ENCODE measurements at places on chromosomes 3 and 15.

DNA sequence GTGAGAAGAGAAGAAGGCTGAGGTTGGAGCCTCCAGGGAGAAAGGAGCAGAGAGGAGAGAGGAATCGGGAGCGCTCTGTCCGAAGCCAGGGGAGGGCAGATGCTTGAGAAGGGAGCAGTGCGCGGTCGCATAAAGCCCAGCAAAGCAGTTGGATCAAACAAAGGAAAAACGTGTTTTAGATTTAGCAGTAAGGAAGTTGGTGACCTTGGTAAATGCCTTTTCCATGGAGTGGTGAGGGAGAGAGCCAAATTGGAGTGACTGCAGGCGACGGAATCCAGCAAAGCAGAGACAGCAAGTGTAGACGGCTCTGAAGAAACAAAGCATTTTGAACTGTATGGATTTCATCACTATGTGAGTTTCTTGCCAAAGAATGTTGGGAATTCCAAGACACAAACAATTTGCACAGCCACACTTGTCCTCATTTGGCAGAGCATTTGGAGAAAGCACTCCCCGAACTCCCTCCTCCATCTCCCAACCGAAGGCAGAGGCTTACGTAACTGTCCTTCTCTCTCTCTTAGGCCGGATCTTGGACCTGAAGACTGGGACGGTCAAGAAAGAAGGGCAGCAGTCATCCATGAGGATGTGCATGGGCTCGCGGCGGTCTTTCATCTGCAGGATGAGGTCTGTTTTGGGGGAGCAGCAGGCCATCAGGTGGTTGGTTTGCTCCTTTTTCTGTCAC lies 103.6 kb downstream of the ARNT2 start:
- DNase-seq, result no peak

- no peak for DNase-seq
These were observed 8.5 kb downstream of the TBC1D2B start for GRCh38 chr15:78069052-78069414.

- DNase-seq, result no peak
These were observed 15.2 kb downstream of the C3orf22 start for GRCh38 chr3:126543457-126544061.

- DNase-seq, result no peak
These were observed 627 bp downstream of the DUSP7 start for GRCh38 chr3:52055537-52056351.

GRCh38 chr3:104040896-104041295 lies 1325.8 kb upstream of the ALCAM start:
- no peak for DNase-seq

- no peak for DNase-seq
These were observed 27.5 kb downstream of the HERC1 start for GRCh38 chr15:63805993-63806980.

GRCh38 chr3:15439476-15439875 lies 12.1 kb downstream of the EAF1 start:
- no peak for DNase-seq

- DNase-seq, result no peak
These were observed 831.1 kb upstream of the NR2F2 start for GRCh38 chr15:95499397-95499796.

- no peak for DNase-seq
These were observed 51.5 kb upstream of the CFAP20DC start for GRCh38 chr3:59101231-59101736.

GRCh38 chr3:185555101-185555501 lies 2.7 kb upstream of the LIPH start:
- no peak for DNase-seq

DNA sequence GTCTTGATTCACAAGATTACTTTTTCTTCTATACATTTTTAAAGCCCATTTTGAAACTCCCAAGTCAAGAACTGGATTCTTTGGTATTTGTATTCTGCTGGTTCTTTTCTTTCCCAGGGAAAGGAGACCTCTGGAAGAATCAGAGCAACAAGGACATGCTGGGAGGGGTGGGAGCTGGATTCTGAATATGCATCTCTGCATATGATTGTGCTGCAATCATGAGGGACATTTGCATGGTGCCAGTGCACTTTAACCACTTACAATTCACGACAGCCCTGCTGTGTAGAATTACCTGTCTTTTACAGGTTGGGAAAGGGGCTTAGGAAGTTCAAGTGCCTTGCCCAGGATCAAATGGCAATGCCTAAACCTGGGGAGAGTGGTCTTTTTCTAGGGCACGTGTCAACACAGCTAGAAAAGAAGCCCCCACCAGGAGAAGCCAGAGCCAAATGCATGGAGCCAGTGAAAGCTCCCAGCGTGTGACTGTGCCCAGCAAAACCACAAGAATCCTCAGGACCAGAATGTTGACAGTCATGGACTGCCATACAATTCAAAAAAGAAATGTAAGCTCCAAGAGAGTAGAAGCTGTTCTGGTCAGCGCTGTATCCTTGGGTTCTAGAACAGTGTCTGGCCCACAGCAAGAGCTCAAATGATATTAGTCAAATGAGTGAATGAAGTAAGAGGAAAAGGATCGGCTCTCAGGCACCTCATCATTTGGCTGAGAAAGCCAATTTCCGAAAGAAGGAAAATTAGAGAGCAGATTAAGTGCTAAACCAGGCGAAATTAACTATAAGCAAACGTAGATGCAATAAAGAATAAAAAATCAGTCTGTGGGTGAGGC lies 84.5 kb upstream of the MEF2A start:
- no peak for DNase-seq

DNA sequence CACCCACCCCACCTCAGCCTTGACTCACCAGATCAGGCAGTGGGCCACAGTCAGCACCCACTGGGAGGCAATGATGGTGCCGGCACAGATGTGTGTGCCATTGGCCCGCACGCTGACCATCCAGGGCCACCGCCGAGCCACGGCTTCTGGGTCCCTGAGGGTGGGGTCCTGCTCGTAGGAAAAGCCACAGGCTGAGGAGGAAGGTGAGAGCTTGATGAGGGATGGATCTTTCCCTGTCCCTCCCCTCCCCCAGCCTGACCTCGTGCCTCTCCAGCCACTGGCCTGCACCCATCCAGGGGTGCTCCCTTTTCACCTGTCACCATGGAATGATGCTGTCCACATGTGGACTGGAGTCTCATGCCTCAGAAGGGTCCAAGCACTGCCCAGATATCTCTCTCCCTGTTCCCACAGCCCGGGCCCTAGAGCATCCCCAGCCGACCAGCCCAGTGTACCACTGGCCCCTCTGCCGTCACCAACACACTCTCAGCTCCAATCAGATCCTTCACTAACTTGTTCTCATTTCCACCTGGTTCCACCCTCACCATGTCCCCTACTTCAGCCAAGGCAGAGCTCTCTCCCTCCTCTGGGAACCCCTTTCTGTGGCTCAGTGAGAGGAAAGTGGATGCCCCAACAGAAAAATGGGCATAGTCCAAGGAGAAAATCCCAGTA lies 2.0 kb downstream of the PRSS50 start:
- DNase-seq, result no peak

DNA sequence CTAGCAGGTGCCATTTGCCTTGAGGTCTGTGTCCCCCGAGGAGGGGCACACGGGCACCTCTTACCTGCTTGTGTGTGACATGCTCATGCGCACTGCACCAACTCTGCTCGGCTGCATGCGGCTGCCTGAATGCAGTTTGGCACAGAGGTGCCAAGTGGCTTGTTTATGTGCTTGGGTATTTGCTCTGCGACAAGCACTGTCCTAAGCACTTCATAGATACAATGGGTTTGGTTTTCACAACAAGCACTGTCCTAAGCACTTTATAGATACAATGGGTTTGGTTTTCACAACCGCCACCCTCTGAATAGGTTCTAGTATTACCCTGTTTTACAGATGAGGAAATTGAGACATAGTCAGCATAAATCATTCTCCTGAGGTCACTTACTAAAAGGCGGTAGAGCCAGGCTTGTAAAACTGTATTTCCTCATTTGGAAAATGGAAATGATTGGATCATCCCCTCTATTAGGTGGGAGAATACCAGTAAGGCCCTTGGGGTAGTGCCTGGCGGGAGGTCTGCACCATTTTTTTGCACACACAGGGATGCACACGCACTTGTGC lies 487 bp downstream of the ITIH4 start:
- DNase-seq, result no peak

GRCh38 chr3:169940470-169941181 lies 26.0 kb upstream of the SEC62 start:
- DNase-seq, result no peak

DNA sequence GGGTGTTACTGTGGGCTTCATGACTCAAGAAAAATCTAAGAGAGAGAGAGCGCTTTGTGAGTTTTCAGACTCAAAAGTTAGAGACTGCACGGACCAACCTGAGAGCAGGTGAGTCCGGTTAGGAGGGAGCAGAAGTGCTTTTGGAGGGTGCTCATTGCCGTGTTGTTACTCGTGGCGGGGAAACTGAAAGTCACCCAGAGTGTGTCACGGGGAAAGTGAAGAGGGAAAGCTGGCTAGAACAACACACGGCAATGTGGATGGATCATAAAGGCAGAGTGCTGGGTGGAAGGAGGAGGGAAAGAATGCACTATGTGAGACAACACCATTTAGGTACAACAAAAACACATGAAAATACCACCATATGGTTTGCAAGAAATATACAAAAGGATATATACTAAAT lies 112.3 kb downstream of the BDH1 start:
- no peak for DNase-seq

DNA sequence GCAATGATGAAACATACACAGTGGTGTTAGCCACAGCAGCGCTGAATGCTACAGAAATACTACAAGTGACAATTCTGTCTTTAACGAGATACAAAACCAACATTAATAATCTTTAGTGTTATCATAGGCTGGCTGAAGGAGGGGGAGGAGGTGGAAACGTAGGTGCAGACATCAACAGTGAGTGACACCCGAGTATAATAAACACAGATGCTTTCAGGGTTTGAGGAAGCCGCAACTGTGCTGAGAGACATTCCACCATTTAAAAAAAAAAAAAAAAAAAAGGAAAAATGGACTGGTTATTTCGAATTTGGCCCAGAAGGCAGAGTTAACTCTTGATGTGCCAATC lies 4.3 kb upstream of the IGDCC3 start:
- no peak for DNase-seq

DNA sequence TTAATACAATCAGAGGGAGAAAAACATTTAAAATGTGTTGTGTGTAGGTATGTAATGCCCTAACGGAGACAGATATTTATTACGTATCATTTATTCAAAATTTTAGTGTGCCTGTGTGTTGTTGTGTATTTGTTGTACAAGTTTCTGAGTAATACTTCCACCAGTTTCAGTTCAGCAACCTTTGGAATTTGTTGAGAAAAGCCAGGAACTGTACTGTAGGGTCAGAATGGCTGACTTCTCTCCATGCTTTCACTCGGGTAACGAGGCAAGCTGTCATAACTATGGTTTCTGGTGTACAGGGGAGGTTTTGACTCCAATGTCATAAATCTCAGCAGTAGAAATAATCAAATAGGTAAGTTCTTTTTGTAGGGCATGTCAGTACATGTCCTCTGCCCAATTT lies 23.8 kb upstream of the CNTN6 start:
- DNase-seq, result no peak

- no peak for DNase-seq
These were observed 767 bp upstream of the GATA2 start for GRCh38 chr3:128493570-128494366.

GRCh38 chr3:156608601-156609514 lies 53.9 kb upstream of the SSR3 start:
- DNase-seq, result no peak

- DNase-seq, result peak; percentile 19
These were observed 70.8 kb upstream of the FILIP1L start for GRCh38 chr3:100184948-100185570.

- DNase-seq, result no peak
These were observed 157.5 kb downstream of the FBLN2 start for GRCh38 chr3:13706451-13706850.

DNA sequence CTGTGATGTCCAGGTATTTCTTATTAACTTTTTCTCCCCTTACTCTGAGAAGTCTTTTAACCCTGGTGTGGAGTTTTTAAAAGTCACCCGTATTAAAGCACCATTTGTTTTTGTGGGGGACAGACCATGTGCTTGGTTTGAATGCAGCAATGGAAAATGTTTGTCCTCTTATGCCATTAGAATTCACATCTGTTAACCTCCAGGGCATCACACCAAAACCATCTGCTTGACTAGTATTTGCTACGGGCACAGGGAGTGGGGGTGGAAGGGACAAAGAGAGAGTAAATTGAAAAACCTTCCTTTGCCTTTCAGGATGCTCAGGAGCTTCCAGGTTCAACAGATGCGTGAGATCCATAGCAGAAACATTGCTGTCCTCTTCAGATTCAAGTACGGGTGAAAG lies 61.4 kb upstream of the GOLGA8B start:
- DNase-seq, result no peak

GRCh38 chr15:96327155-96327741 lies 3.3 kb upstream of the NR2F2 start:
- peak; percentile 84 for DNase-seq

- DNase-seq, result no peak
These were observed 21.5 kb downstream of the FRMD4B start for GRCh38 chr3:69364354-69364753.

DNA sequence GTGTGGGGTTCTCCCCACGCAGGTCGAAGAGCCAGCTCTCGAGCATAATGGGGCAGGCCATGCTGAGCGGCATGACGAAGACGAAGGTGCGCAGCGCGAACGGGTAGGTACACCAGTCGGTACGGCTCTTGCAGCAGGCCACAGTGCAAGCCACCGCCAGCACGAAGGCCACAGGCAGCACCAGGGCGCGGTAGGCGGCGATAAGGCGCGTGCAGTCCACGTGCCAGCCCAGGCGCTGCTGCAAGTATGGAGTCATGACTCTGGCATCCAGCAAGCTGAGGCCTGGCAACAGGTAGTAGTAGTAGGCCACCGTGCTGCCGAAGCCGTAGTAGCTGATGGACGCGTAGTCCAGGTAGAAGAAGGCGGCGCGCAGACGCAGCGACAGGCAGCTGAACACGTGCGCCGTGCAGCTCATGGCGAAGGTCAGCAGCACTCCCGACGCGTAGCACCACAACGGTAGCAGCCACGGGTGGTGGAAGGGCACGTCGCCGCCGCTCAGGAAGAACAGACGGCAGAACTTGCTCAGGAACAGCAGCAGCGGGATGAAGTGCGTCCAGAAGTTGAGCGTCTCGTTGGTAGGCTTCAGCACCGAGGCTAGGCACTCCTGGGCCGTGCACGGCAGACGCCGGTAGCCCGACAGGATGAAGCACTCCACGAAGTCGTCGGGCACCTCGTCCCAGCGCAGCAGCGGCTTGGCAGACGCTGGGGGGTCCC lies 797 bp downstream of the PAQR9 start:
- DNase-seq, result no peak

GRCh38 chr15:58070801-58071418 lies 5.4 kb upstream of the ALDH1A2 start:
- no peak for DNase-seq

GRCh38 chr3:172561897-172562640 lies 38.8 kb upstream of the TNFSF10 start:
- no peak for DNase-seq

DNA sequence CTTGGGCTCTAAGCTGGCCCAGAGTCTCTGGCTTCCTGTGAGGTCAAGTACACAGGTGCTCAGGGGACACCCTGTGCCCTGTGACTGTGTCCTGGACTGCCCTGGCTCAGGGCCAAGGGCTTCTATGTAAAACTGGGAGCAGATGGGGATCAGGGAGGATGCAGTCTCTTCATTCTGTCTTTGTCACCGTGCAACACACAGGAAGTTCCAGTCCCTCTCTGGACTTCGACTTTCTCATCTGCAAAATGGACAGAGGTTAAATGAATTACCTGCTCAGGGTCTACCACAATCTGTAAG lies 61.9 kb upstream of the TLE3 start:
- DNase-seq, result no peak
